ENCODE measurements at places on chromosomes 3 and 15.

GRCh38 chr3:27458929-27459328 is 25.3 kb downstream of the SLC4A7 start:
- DNase-seq: no peak

- DNase-seq: no peak
These were observed 130.0 kb downstream of the PLCL2 start for GRCh38 chr3:17014709-17015108.

- DNase-seq: peak; percentile 14
These were observed 65.8 kb upstream of the CADPS start for GRCh38 chr3:62940771-62941563.

DNA sequence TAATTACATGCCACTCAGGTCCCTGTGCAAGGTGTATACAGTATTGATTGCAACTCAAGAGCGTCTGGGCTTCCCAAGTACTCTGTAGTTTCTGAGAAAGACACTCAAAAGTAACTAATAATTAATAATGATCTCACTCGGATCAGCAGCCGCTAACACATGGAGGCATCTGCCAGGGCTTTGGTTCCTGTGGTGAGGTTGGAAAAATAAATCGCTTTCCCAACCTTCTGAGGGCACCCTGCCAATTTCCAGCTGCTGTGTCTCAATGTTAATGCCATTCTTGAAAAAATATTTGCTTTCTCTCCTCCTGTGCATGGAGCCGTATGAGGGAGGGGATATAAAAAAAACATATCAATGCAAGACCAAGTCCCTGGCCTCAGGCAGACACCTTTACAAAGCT is 116.5 kb upstream of the SLC2A2 start:
- DNase-seq: peak; percentile 31

DNA sequence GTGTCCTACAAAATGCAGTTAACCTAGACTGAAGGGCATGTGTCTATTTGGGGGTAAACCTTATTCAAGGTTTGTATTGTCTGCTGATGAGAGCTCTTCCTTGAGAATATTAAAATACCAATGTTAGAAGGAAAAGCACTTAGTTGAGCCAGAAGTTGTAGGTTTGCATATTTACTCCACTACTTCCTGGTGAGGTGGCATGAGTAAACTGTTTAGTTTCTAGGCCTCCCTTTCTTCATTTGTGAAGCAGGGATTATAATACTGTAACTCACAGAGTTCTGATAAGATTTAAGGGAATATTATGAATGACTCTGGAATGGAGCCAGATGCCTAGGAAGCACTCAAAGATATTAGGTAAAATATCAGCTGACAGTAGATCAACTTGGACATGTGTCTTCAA is 46.7 kb downstream of the CD200R1L start:
- DNase-seq: no peak
